ENCODE measurements at places on chromosomes 11 and 22.

DNA sequence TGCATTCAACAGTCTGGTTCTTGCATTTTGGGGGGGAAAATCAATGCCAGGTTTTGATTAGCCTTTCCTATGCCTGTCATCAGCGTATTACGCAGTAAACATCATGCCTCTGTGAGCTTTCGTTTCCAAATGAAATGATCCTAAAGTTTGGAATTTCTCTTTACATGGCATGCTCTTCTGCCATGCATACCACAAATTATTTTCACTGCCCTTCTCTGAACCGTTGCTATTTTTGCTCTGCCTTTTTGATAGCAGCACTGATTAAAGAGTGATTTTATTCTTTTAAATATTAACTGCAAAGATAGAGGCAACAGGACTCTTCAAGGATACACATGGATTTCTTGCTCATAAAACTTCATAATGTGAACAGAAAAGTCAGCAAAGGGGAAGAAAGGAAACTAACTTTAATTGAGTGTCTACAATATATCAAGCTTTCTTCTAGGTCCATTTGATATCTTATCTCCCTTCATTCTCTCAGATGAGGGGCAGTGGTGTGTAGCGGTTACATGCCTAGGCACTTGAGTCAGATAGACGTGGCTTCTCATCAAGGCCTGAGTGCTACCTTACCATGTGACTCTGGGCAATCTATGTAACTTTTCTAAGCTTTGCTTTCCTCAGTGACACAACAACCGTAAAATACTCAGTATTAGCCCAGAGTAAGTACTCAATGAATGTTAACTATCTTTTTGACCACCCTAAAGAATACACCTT, 25.0 kb upstream of the FZD4 start:
- no peak for DNase-seq

DNA sequence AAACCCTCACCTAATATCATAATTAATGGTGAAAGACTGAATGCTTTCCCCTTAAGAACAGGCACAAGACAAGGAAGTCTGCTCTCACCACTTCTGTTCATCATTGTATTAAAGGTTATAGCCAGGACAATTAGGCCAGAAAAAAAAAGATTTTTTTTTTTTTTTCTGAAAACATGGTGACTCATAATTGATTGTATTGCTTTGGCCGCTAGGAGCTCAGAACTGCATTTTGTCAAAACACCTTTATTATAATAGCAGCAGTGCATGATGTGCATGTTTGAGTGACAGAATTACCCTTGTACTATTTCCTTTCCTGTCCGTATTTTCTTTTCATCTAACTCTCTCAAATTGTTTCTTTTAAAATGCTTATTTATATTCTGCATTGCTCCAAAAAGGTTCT, 98.1 kb downstream of the RNF169 start:
- DNase-seq = no peak

DNA sequence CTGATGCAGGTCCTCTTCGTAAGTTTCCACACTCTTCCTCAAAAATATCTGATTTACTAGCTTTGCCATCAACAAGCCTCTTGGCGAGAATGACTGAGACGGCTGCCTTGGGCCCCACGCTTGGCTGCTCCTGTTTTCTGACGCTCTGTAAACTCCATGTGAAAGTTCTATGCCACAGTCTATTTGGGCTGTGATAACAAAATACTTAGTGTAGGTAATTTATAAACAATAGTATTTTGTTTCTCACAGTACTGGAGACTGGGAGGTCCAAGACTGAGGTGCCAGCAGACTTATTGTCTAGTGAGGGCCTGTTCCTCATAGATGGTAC, 123.2 kb upstream of the SORL1-AS1 start:
- no peak for DNase-seq

- DNase-seq = no peak
Observed at GRCh38 chr11:116893437-116893836, 56.0 kb upstream of the APOA1 start.

DNA sequence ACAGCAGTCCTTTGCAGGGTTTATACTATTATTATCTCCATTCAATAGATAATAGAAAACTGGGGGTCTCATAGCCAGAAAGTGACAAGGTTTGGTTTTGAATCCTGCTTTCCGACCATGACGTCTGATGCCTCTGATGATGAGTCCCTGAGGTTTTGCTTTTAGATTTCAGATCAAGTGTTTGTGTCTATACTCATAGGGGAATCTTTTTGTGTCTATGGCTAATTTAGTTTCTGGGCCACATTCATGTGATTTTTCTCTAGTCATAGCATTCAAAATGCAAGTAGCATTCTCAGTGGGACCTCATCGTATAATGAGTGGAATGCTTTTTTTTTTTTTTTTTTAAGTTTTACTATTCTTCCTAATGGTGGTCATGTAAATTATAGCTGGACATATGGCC, 72.9 kb downstream of the TNRC6B start:
- no peak for DNase-seq

GRCh38 chr22:40955571-40955970, 4.4 kb downstream of the RBX1 start:
- DNase-seq = no peak
